ENCODE measurements at places on chromosomes 2 and 18. TPM values are rescaled to one million over a fixed set of nuclear protein-coding genes. Genes with fewer than 3 reads are reported as not detected.

KATNAL2 gene
- total RNA-seq = 2.2 TPM

ITGB6 gene
- total RNA-seq = 25.3 TPM

SH3RF3 gene
- 2.4 TPM for total RNA-seq

OXER1 gene
- total RNA-seq = 2.3 TPM

GPR35 gene
- 3.2 TPM for total RNA-seq

PXDN gene
- 8.6 TPM for total RNA-seq

NCKAP5 gene
- total RNA-seq = 5.0 TPM

DNAH6 gene
- total RNA-seq = 0.13 TPM

AGXT gene
- not detected for total RNA-seq

MC2R gene
- total RNA-seq = not detected

UPP2 gene
- not detected for total RNA-seq

UGT1A1 gene
- 3.8 TPM for total RNA-seq

SLC9A4 gene
- 0.76 TPM for total RNA-seq

EMILIN1 gene
- total RNA-seq = 6.2 TPM

SP9 gene
- not detected for total RNA-seq

- H3K4me1 ChIP-seq = peaks cover 9% of the 10 kb centered on the region
- no peaks in the 10 kb centered on the region for H3K27me3 ChIP-seq
- DNase-seq = no peak
- no peaks in the 10 kb centered on the region for H3K36me3 ChIP-seq
- H3K27ac ChIP-seq = no peak overlapping the region
- H3K4me3 ChIP-seq = no peak overlapping the region
Measured at GRCh38 chr2:25853038-25853638, 25.1 kb downstream of the ASXL2 start.

- DNase-seq = no peak
- H3K36me3 ChIP-seq = no peaks in the 10 kb centered on the region
- H3K4me3 ChIP-seq = no peak within 1 kb of the TSS
- H3K27ac ChIP-seq = no peak within 1 kb of the TSS
Measured at GRCh38 chr18:26133652-26134051, at the start of gene PSMA8. PSMA8 (plus strand) TSS chr18:26133869; CDS start chr18:26133966, 97 bp downstream.

GRCh38 chr2:38690499-38691420, 24.8 kb downstream of the GALM start:
- no peaks in the 10 kb centered on the region for H3K4me1 ChIP-seq
- H3K36me3 ChIP-seq = no peaks in the 10 kb centered on the region
- H3K27me3 ChIP-seq = no peaks in the 10 kb centered on the region
- DNase-seq = no peak
- H3K4me3 ChIP-seq = no peak overlapping the region

DNA sequence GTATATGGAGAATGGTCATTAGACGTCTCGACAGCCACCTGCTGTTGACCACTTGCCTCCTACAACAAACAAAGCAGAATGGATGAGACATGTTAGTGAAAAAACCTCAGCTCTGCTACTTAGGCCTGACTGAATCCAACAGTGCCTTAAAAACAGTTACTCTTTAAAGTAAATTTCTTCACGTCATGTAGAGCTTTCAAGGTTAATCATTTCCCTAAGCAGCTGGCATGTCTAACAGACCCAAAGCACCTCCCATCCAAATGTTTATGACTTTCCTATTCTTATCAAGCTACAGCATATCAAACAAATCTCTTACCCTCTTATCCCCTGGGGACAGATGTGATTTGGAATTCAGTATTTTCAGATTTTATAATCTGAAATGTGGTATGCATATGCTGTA, 75.6 kb upstream of the ITGB6 start:
- no peak overlapping the region for H3K4me3 ChIP-seq
- peaks cover 11% of the 10 kb centered on the region for H3K36me3 ChIP-seq
- H3K27me3 ChIP-seq = no peaks in the 10 kb centered on the region
- H3K27ac ChIP-seq = no peak overlapping the region

GRCh38 chr2:197209742-197210408, 100.7 kb downstream of the ANKRD44 start:
- no peaks in the 10 kb centered on the region for H3K27me3 ChIP-seq
- no peak overlapping the region for H3K4me3 ChIP-seq
- peaks cover 6% of the 10 kb centered on the region for H3K4me1 ChIP-seq
- H3K27ac ChIP-seq = peak overlapping the region; percentile 1
- no peaks in the 10 kb centered on the region for H3K36me3 ChIP-seq

DNA sequence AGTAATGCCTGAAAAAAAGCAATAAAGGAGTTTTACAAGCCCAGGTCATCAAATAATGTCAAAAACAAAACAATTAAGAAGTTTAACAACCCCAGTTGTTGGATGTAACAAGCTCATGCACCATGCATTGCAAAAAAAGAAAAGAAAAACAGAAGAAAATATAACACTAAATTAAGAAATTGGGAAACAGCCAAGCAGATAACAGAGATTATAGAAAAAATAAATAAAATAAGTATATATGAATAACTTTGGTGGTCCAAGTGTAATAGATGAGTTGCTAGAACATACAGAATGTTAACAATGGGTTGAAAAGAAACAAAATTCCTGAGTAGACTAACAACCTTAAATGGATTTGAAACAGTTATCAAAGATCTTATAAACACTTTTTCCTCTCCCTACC, 573.1 kb upstream of the SOX11 start:
- DNase-seq = no peak
- no peak overlapping the region for H3K4me3 ChIP-seq
- no peaks in the 10 kb centered on the region for H3K4me1 ChIP-seq
- H3K27me3 ChIP-seq = no peaks in the 10 kb centered on the region
- H3K27ac ChIP-seq = no peak overlapping the region

- H3K4me3 ChIP-seq = no peak overlapping the region
- H3K27me3 ChIP-seq = no peaks in the 10 kb centered on the region
- no peak overlapping the region for H3K27ac ChIP-seq
- DNase-seq = no peak
- H3K4me1 ChIP-seq = peaks cover 6% of the 10 kb centered on the region
- no peaks in the 10 kb centered on the region for H3K36me3 ChIP-seq
Measured at GRCh38 chr18:22545066-22545760, 127.5 kb upstream of the CTAGE1 start.

DNA sequence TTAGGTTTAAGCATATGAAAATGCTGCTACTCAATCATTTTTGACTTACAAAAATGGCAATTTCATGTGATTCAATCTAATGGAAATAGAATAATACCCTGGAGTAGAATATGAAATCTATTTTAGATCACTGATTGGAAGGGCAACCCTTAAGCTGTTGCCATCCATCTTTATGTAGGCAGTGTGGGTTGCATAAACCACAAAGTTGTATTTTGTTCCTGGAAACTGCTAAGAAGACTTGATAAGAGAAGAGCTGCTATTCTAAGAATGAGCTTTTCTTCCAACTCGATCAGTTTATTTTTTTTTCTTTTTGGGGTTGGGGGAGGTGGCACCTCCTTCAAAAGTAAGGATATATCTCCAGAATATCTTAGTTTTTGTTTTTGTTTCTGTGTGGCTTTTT, 60.2 kb downstream of the CAVIN2 start:
- H3K4me3 ChIP-seq = no peak overlapping the region
- no peaks in the 10 kb centered on the region for H3K27me3 ChIP-seq
- DNase-seq = no peak

GRCh38 chr2:241965931-241966412, 96.4 kb downstream of the RTP5 start:
- no peaks in the 10 kb centered on the region for H3K4me1 ChIP-seq
- no peak for DNase-seq

DNA sequence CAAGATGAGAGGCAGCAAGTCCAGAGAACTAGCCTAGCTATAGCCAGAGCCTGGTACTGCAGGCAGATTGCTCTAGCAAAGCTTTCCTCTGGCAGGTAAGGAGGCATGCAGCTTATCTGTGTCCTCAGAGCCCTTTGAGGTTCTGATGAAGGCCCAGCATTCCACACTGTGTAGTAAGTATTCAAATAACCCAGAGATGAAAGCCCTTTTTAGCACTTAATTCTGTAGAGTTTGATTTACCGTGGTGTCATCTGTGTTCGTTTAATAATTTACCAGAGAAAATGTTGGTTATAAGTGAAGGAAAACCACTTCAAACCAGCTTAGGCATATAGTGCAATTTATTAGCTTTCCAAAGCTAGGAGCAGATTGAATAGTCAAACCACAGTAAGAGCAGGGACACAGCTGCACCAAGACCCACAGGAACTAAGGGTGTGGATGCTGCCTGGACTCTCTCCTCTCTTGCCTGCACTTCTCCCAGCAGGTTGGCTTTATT, 226.6 kb downstream of the BABAM2 start:
- no peak overlapping the region for H3K4me3 ChIP-seq
- H3K36me3 ChIP-seq = no peaks in the 10 kb centered on the region
- H3K4me1 ChIP-seq = no peaks in the 10 kb centered on the region

- H3K27me3 ChIP-seq = no peaks in the 10 kb centered on the region
- H3K4me3 ChIP-seq = no peak overlapping the region
- H3K36me3 ChIP-seq = peaks cover 21% of the 10 kb centered on the region
Measured at GRCh38 chr2:121375621-121376159, 90.7 kb upstream of the TFCP2L1 start.

DNA sequence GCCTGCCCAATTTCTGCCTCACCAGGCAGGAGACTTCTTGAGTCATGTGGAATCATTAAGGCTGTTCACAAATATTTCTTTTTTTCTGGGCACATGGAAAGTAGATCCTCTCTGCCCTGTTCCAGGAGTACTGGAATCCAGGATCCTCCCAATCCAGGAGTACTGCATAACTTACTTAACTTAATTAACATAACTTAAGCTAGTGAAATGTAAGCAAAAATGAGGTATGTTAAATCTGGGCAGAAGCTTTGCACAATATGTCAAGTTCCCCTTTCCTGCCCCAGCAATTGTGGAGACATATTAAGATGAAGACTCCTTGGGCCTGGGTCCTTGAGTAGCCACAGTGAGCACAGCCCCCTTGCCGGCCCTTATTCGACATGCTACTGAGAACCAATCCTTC, 3.2 kb downstream of the CD207 start:
- no peak overlapping the region for H3K4me3 ChIP-seq
- no peaks in the 10 kb centered on the region for H3K4me1 ChIP-seq
- no peaks in the 10 kb centered on the region for H3K36me3 ChIP-seq

DNA sequence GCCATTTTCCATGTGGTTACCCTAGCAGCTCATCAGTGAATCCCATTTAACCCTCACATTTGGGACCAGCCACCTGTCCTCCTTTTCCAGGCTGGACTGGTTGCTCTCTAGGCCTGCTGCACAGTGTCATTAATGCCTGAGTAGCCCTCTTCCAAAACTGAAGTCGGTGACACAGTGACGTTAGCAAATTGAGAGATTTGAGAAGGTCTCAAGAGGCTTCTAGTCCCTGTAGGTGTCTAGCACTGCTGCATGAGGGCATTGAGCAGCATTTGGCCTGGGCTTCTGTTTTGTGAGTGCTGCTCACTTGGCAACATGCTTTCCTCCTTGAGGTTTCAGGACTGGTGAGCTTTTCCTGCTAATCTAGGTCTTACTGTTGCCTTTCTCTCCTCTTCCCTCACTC, 36.7 kb downstream of the PKP4 start:
- peaks cover 16% of the 10 kb centered on the region for H3K4me1 ChIP-seq
- H3K27ac ChIP-seq = no peak overlapping the region
- H3K4me3 ChIP-seq = no peak overlapping the region
- H3K36me3 ChIP-seq = no peaks in the 10 kb centered on the region

GRCh38 chr2:44817673-44818335, 123.7 kb upstream of the SIX3 start:
- H3K4me3 ChIP-seq = no peak overlapping the region
- H3K27me3 ChIP-seq = peaks cover 60% of the 10 kb centered on the region
- no peak for DNase-seq

DNA sequence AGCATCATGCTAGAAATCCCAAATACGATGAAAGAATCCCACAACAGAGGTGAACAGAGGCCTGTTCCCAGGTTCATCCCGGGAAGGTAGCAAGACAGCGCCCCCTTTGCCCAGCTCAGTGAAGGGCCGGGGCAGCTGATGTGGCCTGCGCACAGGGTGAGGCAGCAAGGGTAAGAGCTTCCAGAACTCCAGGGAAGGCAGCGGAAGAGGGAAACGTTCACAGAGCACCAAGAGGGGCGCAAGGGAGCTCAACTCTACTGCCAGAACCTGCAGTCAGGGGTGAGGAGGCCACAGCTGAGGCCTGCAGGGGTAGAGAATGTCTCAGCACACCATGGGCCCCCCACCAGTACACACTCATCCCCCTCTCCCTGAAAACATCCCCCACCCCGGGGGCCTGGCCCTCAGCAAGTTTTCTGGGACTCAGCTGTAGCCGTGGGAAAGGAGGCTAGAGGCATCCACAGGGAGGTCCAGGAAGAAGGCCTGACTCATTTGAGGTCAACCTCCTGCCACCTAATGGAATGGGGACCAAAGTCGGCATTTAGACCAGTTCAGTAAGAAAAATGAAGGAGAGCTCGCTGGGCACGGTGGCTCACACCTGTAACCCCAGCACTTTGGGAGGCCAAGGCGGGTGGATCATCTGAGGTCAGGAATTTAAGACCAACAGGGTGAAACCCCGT, 95.6 kb upstream of the ASAP2 start:
- H3K27ac ChIP-seq = peak overlapping the region; percentile 81
- DNase-seq = no peak
- H3K4me3 ChIP-seq = no peak overlapping the region
- no peaks in the 10 kb centered on the region for H3K36me3 ChIP-seq
- no peaks in the 10 kb centered on the region for H3K27me3 ChIP-seq

GRCh38 chr18:42956287-42956686, 159.2 kb downstream of the RIT2 start:
- no peak overlapping the region for H3K4me3 ChIP-seq
- H3K27me3 ChIP-seq = no peaks in the 10 kb centered on the region
- no peaks in the 10 kb centered on the region for H3K36me3 ChIP-seq
- no peaks in the 10 kb centered on the region for H3K4me1 ChIP-seq
- no peak for DNase-seq

DNA sequence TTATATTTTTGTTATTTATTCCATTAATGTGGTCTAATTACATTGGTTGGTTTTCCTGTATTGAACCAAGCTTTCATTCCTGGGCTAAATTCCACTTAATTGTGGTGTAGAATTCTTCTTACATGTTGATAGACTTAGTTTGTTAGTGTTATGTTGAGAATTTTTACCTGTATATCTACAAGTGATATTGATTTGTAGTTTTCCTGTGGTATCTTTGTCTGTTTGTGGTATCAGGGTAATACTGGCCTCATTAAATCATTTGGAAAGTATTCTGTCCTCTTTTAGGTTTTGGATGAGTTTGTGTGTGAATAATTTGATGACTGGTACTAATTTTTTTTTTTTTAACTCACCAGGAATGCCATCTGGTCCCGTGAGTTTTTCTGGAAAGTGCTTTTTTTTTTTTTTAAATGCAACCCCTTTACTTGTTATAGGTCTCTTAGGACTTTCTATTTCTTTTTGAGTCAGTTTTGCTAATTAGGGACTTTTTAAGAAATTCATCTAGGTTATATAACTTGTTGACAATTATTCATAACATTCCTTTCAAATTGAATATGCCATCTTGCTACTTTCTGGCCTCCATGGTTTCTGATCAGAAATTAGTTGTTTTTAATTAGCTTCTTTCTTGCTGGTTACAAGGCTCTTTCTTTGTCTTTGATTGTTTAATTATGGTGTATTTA, 232.8 kb downstream of the CCDC85A start:
- H3K4me1 ChIP-seq = no peaks in the 10 kb centered on the region
- H3K36me3 ChIP-seq = no peaks in the 10 kb centered on the region
- H3K4me3 ChIP-seq = no peak overlapping the region
- no peaks in the 10 kb centered on the region for H3K27me3 ChIP-seq
- DNase-seq = no peak

GRCh38 chr2:217812170-217812569, 190.6 kb downstream of the TNS1 start:
- H3K27me3 ChIP-seq = no peaks in the 10 kb centered on the region
- H3K36me3 ChIP-seq = peaks cover 96% of the 10 kb centered on the region
- H3K4me3 ChIP-seq = no peak overlapping the region
- peaks cover 43% of the 10 kb centered on the region for H3K4me1 ChIP-seq
- no peak for DNase-seq
- H3K27ac ChIP-seq = peak overlapping the region; percentile 39

Data from esophagus squamous epithelium (tissue), 5 donors.